GM04504 (cell line): ENCODE measurements at places on chromosomes 7 and 10.

GRCh38 chr7:31027161-31027965 lies 24.7 kb upstream of the ADCYAP1R1 start:
- no peak for DNase-seq

- no peak for DNase-seq
Measured at GRCh38 chr7:131182446-131183058, 145.1 kb upstream of the MKLN1 start.

DNA sequence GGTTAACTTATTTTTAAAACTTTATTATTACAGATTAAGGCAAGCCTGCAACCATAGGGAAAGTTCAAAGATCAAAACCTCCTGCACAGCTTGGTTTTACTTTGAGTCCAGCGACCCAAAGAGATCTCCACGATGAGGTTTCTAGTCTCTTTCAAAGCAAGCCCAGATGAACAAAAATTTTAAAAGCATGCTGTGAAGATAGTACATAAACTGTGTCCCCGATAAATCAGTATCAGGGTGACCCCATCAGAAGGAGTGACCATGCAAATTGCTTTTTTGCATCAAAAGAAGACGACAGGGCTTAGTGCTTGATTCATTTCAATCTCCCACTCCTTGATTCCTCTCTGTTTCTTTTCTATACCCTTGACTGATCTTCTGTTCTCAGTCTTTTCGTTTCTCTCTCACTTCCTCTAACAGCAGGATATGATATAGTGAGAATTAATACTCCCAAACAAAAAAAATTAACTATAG lies 16.0 kb upstream of the DNTT start:
- DNase-seq: no peak

GRCh38 chr10:94093286-94093905 lies 99.7 kb downstream of the PLCE1 start:
- DNase-seq: no peak

- DNase-seq: no peak
Measured at GRCh38 chr10:79602953-79603352, 7.8 kb upstream of the SFTPA1 start.

DNA sequence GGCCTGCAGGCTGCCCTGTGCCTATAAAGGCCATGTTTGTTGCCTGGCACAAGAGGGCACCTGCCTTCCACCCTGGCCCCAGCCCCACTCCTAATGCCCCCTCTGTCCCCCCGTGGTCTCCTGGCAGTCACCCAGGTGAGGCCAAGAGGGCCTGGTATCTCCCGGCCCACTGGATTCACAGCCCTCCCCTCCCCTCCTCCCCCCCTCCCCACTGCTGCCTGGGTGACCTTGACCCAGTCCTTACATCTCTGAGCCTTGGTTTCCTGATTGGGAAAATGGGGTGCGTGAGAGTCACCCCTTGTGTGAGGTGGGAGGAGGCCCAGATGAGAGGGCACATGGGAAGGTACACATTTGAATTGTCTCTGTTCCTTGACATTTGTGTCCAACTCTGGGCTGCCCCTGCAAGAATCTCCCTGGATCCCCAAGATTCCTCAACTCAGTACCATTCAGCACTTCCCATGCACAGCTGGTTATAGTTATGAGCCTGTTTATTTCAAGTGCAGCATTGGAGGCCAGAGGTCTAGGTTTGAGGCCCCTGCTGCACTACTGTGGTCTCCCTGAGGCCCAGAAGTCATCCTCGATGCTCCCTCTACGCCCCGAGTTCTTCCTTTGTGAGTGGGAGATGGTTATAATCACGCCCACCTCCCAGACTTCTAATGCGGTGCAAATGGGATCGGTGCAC lies 58.9 kb downstream of the TMEM270 start:
- no peak for DNase-seq

- no peak for DNase-seq
Measured at GRCh38 chr7:104486931-104487330, 158.5 kb downstream of the LHFPL3 start.

DNA sequence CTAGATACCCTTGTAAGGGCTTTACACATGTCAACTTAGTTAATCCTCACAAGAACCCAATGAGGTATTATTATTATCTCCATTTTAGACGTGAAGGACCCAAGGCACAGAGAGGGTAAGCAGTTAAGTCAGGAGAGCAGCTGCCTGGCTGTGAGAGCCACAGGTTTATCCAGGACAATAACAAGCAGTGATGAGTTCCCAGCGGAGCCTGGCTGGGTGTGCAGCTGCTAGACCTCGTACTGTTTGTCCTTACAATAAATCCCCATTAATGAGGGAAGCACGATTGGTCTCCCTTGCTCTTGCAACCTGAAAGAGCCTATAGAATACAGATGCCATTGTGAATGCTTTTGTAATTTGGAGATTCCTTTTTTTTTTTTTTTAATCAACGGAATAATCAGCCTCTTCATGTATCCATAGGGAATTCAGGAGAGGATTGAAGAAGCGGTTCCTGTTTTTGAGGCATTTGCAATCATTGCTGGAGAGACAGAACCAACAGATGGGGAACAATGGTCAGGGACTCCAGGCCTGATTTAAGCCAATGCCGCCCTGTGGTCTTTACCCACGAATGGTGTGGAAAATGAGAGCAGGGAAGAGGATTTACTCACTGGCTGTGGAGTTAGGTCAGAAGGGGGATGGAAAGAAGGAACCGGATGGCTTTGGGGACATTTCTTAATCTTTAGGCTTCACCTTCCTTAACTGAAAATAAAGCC lies 12.3 kb upstream of the ASB4 start:
- DNase-seq: no peak
